ENCODE measurements at places on chromosomes 7 and 10. TPM values are rescaled to one million over a fixed set of nuclear protein-coding genes. Genes with fewer than 3 reads are reported as not detected.

The GPER1 gene
- polyA plus RNA-seq = 14.4 TPM

DNA sequence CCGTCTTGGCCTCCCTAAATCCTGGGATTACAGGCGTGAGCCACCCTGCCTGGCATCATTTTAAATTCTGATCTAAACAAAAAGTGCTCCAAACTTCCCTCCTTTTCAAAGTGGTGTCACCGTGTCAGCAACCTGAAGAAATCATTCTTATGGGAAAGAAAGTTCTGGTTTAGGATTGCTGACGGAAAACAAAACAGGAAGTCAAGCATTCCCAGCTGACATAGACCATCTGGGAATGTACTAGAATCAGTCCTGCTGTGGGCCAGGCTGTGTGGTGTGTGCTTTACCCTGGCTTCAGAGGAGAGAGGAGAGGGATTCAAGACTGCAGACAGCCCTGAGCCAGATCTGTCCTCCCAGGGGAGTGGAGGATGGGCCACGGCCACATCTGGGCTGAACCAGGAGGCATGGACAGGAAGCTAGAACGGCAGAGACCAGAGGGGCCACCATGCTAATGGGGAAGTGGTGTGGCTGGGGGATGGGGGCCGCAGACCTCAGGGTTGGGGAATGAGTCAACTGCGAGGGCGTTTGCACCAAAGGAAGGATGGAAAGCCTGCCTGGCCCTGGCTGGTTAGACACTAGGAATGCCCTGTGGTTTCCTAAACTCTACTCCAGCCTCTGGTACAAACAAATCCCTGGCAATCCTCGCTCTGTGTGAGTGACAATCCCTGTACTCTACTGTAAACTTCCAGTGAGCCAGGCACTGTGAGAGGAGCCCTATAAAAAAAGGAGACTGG, 16.7 kb upstream of the CLIP2 start:
- DNase-seq = no peak

- DNase-seq = no peak
Measured at GRCh38 chr10:43815181-43815885, 166.7 kb upstream of the ZNF32 start.

The NRG3 gene
- polyA plus RNA-seq = 0.06 TPM

The FAM25A gene
- polyA plus RNA-seq = not detected

DNA sequence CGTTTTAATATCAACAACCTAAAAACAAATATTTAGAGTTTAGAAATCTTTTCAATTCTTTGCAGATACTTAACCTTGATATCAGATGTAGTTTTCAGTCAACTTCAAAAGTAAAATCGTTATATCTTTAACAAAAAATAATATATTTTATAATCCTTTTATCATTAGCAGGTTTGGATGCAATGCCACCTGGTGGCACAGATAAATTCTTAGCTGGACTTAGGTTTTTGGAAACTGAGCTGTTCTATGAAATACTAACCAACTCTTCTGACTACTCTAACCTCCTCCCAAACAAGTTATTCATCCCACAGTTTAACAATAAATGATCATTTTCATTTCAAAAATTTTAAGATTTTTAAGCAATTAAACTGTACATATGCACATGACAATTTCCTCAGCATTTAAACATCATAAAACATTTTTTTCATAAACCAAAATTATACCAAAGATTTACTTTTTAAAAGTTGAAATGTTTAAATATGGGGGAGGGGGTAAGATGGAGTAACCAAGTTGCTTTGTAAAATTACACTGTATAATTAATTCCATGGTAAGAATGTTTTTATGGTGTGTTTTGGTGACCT, 56.9 kb downstream of the HIBADH start:
- DNase-seq = no peak

GRCh38 chr10:79944428-79945395, 4.2 kb downstream of the SFTPD start:
- no peak for DNase-seq

DNA sequence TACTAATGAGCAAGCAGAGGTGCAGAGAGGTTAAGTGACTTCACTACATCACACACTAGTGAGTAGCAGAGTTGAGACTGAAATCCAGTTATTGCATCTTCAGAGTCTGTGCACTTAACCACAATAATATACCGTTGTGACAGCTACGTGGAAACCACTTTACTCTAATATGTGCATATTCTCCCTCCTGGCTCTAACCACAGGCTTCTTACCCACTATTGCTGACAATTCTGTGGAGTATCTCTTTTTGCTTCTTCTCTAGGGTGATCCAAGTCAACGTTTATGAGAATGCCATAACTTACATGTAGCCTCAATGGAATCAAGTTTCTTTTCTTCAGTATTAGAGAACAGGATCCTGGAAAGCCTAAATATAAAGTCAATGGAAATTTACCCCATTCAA, 64.2 kb upstream of the MEOX2 start:
- DNase-seq = no peak

The GPR141 gene
- polyA plus RNA-seq = 0.40 TPM

The PDIA4 gene
- polyA plus RNA-seq = 52.7 TPM

- no peak for DNase-seq
Measured at GRCh38 chr7:112765105-112765504, 25.1 kb downstream of the TMEM168 start.

- no peak for DNase-seq
Measured at GRCh38 chr10:115953281-115953680, 319.7 kb downstream of the GFRA1 start.

DNA sequence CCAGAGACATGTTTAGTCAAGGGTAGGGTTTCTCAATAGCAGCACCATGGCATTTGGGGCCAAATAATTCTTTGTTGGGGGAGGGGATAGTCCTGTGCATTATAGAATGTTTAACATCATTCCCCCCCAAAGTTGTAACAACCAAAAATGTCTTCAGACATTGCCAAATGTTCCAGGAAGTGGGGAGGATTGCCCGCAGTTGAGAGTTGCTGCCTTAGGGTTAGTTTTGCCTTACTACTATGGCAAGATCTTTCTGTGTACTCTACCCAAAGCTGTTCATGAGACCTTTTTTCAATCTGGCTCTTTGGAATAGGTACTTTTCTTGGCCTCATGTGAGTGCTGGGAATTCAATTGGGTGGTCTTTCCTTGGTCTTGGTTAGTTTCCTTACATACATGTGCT, 34.1 kb downstream of the SAMD8 start:
- DNase-seq = no peak

DNA sequence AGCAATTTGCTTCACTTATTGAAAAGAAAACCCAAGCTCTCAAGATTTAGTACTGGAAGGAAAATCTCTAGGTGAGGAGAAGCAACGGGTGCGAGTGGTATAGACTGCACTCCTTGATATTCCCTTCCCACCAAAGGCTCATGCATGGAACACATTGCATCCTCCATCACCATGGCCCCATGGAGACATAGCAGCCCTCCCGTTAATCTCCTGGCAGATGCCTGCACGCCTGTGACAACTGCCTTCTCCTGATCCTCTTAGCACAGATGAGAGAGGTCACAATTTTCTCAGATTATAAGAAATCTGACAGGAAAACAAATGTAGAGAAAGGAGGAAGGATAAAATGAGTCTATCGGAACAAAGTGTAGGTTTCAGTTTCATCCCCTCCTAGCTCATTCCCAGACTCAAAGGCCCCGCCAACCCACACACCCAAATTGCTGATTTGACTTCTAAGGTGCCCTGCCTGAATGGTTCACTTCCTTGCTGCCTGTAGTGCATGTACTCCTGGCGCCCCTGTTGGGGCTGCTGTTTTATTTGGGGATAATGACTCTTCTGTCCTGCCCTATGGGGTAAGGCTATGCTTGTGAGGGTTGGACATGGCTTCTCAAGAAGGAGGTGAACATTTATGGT, 50.0 kb downstream of the PLXNA4 start:
- DNase-seq = no peak

The PLXDC2 gene
- polyA plus RNA-seq = 30.7 TPM

- DNase-seq = no peak
Measured at GRCh38 chr10:93074597-93075368, 1.1 kb downstream of the CYP26A1 start.

DNA sequence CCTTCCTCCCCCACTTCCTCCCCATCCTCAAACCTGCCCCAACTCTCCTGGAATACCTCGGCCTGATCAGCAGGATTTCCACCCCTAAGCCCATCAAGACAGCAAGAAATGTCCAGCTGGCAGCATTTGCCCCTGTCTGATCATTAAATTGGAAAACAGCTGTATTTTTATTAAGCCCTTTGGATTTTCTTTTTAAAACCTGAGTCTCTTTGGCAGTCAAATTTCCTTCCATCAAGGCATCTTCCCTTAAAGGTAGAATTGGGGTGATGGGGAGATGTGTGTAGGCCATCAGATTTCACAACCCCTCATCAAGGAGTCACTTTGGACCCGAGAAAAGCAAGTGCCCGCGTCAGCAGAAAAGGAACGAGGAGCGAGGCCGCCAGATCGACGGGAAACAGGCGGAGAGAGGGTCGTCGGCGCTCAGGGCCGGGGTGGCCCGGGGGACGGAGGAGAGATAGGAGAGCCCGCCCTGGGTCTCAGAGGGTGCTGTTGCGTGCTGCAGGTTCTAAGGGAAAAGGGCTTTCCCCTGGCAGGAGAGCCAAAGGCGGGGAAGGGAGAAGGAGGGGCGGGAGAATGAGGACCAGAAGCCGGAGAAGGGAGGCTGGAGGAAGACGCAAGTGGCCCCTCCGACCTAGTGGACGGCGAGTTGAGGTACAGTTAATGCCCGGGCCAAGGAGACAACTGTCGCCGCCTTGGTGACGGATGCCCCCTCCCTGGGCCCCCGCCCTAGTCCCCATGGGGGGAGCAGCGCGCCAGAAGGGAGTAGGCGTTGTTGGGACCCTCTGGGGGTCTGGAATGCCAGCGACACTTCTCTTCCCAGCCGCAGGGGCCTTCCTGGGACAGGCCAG, 11.5 kb upstream of the GATA3 start:
- DNase-seq = no peak

The CC2D2B gene
- polyA plus RNA-seq = 1.5 TPM

The ARHGAP19 gene
- polyA plus RNA-seq = 10.5 TPM

- DNase-seq = no peak
Measured at GRCh38 chr10:49661140-49661856, 18.2 kb upstream of the C10orf53 start.

DNA sequence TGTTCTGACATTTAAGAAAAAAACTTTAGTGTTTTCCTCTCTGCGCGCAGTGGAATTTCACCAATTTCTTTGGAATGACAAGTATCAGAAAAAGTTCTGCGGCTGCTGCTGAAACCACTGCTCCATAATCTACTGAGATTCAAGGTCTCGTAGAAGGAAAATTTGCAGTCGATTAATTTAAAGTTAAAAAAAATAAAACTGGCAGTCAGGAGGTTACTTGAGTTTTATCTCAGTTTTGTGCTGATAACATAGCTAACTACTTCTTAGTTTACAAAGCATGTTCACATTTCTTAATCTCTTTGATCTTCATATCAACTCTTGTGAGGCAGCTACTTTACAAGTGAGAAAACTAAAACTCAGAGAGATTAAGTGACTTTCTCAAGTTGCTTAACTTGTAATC, 18.2 kb upstream of the CALD1 start:
- DNase-seq = no peak

DNA sequence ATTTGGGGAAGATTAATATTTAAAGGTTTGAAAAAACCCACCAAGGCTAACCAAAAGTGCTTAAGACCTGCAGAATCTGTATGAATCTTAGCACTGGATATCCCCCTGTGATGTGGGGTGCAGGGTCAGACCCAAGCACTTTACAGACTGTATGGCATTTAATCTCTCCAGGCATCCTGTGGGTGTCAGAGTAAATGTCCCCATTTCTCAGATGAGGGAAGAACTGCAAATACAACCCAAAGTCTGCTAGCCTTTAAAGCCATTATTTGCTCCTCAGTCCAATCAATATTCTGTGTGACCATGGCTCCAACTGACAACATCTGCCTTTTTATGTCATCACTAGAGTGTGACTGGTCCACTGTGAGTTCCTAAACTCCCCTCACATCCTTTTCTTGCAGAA, 10.0 kb upstream of the MBL2 start:
- DNase-seq = no peak

The GJD4 gene
- polyA plus RNA-seq = 4.2 TPM

DNA sequence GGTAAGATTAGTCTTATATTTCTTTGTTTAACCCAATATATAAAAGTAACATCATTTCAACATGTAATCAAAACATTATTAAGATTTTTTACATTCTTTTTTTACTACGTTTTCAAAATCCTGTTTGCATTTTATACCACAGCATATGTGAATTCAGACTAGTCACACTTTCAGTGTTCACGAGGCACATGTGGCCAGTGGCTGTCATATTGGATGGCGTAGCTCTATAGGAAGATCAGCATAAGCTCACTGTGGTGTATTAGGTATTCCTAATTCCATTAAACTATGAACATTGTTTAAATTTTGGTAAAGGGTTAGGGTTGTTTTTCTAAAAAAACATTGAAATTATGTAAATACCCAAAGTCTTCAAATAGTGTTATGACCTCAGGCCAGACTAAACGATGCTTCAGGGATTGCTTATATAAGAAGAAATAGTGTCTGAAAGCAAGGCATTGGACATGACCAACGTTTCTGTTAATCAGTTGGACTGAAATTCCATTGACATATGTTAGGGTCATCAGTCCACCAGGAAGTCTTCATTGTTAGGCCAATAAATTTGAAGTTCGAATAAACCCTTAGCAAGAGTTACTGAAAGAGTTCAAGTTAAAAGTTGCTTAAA, 97.0 kb downstream of the BICC1 start:
- no peak for DNase-seq

The ANKRD1 gene
- 143 TPM for polyA plus RNA-seq

- DNase-seq = no peak
Measured at GRCh38 chr7:28723336-28723735, 234.8 kb downstream of the TRIL start.

The A1CF gene
- 0.10 TPM for polyA plus RNA-seq

DNA sequence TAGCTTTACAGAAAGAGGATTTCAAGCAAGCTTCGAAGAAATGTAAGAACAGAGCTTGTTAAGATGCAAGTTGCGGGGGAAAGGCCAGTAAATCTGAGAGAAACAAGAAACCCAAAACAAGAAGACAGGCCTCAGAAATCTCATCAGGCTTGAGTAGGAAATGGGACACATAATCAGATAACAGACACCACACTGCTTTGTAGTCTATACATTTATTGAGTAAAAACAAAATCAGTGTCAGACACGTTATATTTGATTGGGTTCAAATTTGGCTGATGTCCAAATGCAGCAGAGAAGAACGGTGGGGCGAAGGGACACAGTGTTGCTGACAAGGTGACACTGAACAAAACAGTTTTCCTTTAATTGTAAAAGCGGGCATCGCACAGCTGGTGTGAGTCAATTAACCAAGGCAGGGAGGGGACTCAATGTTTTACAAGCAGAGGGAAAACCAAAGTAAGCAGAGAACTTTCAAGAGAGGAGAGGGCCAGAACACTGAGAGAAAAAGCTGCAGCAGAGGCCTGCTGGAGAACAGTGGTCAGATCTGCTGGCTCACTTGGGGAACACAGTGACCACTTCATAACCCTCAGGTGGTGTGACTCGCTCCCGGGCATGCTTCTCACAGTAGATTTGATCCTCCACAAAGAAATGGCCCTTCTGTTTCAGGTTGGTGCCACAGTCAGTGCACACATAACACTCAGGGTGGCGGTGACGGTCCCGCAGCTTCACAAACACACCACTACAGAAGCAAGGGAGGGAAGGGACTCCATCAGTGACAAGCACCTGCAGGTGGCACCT, 43.5 kb downstream of the ACSM6 start:
- no peak for DNase-seq

- no peak for DNase-seq
Measured at GRCh38 chr10:103493916-103494877, 692 bp downstream of the NEURL1 start.

GRCh38 chr10:78247266-78247665, 213.6 kb downstream of the RPS24 start:
- DNase-seq = no peak

- DNase-seq = no peak
Measured at GRCh38 chr10:17737027-17737965, 14.7 kb upstream of the TMEM236 start.

- no peak for DNase-seq
Measured at GRCh38 chr10:79127151-79127961, 58.6 kb downstream of the ZMIZ1 start.
